ENCODE measurements at places on chromosomes 11 and 22.

DNA sequence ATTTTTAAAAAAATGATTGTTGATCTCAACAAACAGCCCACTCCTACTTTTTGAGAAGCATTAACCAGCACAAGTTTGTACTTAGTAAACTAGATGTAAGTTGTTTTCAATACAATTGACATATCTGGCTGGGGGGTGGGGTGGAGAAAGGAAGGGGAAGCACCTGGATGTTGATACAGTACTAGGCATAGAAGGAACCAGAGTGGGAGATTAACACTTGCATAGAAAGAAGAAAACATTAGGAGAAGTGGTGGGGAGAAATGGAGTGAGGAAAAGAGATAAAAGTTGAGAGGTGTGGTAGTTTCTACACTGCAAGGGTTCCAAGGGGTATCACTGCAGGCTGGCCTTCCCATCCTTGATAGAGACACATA lies 10.6 kb upstream of the GAB2 start:
- DNase-seq = no peak

DNA sequence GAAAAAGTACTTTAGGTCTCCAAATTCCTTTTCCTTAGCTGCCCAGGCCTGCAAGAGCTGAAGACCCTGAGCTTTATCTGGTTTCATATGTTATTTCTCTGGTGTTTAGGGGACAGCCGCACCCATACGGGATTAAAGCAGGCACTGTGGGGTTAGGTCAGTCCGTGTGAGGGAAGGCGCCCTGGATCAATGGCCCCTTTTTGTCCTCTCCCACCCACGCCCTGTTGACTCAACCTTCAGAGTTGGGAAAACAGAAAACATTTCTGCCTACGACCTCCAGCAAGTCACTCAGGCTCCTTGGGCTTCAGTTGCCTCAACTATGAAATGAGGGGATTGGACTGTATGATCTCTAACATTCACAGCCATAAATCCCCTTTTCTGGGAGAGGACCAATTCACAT lies 55.2 kb upstream of the BARX2 start:
- DNase-seq = no peak

- no peak for DNase-seq
Observed at GRCh38 chr11:57071829-57072228, 83.1 kb downstream of the OR5AK2 start.

DNA sequence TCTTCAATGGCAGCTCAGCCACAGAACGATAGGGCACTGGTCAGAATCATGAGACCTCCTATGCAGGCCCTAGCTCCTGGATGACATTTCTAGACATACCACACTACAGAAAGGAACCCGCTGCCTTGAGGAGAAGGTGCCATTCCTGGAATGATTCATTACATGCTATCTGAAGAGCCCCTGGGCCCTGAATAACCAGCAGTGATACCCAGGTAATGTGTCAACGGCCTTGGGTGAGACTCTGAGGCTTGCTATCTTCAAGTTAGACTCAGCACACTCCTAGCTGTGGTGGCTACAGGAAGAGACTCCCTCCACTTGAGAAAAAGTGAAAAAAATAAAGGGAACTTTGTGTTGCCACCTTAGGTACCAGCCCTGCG lies 161.2 kb upstream of the GRIA4 start:
- DNase-seq = no peak

GRCh38 chr22:37906364-37907008 lies 389 bp downstream of the MICALL1 start:
- DNase-seq = peak; percentile 25

- peak; percentile 19 for DNase-seq
Observed at GRCh38 chr11:88421530-88421929, 84.0 kb upstream of the CTSC start.

DNA sequence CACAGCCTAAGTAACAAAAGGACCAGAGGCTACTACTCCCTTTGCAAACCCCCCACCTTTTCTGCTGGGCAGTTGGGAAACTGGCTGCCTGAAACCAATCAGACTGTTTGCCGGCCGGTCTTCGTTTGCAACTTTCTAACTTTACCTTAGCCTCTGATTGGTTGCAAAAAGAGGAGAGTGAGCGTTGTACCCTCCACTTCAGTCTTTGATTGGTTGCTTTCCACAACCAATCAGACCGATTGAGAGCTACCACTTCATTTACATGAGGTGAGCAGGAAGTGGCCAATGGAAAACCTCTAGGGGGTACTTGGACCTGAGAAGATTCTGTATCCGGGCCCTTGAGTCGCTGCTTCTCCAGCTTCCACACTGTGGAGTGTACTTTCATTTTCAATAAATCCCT lies 18.8 kb upstream of the CLNS1A start:
- DNase-seq = no peak

DNA sequence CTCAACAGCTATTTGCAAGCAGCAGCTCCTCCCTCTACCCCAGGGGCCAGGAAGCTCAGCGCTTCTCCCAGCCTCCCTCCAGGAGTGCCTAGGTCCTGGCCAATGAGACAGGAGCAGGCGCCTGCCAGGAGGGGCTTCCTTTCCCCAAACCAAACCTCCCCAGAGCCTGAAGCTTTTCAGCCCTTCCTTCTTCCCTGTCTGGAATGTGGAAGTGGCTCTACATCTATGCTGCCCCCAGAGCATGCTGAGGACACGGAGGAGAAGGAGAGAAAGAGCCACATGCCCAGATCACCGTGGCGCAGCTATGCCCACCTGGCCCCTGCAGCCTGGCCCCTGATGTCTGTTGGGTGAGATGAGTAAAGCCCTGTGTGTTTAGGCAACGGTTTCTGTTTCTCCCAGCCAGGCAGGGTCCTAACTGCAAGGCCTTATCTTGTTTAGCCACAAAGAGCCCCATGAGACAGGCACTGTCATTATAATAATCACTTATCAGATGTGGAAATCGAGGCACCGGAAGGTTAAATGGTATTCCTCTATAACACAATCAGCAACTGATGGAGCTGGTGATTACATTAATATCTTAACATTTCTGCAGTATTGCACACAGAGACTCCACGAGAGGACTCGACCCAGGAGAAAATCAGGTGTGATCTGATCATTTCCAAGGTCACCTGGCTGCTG lies 315.8 kb downstream of the CTTN start:
- DNase-seq = no peak

GRCh38 chr11:2740275-2740940 lies 40.6 kb upstream of the KCNQ1OT1 start:
- no peak for DNase-seq

- no peak for DNase-seq
Observed at GRCh38 chr22:20865875-20866445, 7.2 kb downstream of the SNAP29 start.

DNA sequence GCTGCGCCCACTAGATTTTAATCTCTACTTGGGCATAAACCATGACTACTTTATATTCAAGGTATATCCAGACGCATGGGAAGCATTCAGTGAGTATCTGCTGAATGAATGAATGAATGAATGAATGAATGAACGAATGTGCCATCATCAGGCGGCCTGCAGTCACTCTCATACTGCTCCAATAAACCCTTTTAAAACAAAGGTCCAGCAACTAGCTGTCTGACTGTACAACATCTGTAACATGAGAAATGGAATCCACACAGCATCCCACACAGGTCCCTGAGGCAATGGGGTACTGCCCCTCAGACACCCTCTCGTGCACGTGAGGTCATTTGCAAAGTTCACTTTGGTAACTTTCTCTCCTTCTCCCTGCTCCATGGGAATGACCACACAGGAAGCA lies 147.5 kb downstream of the LARGE1 start:
- DNase-seq = no peak

GRCh38 chr22:42637555-42637954 lies 2.8 kb downstream of the ATP5MGL start:
- DNase-seq = no peak

GRCh38 chr11:8830641-8831040 lies 80.3 kb upstream of the AKIP1 start:
- DNase-seq = no peak

- DNase-seq = no peak
Observed at GRCh38 chr11:65262381-65262680, 569 bp downstream of the POLA2 start.

DNA sequence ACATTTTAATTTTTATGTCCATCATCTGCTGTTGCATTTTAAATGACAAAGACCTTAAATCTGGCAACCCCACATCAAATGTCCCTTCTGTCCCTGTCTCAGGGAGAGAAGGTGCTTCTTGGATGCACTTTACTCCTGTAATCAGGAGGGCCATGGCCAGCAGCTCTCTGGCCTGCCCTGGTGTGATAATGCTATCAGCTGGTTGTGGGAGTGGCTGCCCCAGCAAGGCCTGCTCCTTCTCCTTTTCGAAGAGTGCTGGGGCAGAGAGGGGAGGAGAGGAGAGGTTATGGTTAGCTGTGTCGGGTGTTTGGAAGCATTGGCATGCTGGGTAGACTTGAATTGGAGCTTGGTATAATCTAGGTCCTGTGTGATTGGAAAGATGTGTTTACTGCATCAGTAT lies 12.8 kb downstream of the TNRC6B start:
- no peak for DNase-seq

- no peak for DNase-seq
Observed at GRCh38 chr11:35593143-35593542, 25.1 kb upstream of the FJX1 start.

DNA sequence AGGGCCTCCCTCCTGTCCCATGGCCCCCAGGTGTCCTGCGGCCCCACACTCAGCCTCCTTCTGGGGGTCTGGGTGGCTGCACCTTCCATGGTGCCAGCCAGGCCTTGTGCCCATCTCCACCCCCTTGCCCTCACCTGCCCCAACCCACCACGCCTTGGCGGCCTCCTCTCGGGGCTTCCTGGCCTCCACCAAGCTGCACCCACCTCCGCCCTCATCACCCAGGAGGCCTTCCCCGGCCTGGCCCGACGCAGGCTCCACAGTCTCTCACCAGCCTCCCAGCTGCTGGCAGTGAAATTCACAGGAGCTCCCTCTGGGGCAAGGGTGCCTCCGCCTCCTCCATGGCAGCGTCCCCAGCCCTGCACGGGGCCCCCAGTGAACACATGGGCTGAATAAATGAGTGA lies 35.9 kb upstream of the WNT7B start:
- no peak for DNase-seq
